ENCODE measurements at places on chromosomes 11 and 22. TPM values are rescaled to one million over a fixed set of nuclear protein-coding genes. Genes with fewer than 3 reads are reported as not detected.

The ACTN3 gene
- total RNA-seq: 0.24 TPM

The PARVB gene
- 44.7 TPM for total RNA-seq

The PATE4 gene
- total RNA-seq: not detected

The INPP5J gene
- 4.6 TPM for total RNA-seq

The OR8I2 gene
- total RNA-seq: not detected

The SUSD2 gene
- total RNA-seq: 200 TPM

The SYT9 gene
- 0.18 TPM for total RNA-seq

The OR51B5 gene
- total RNA-seq: not detected

The ANO1 gene
- total RNA-seq: 9.0 TPM

The HORMAD2 gene
- not detected for total RNA-seq

DNA sequence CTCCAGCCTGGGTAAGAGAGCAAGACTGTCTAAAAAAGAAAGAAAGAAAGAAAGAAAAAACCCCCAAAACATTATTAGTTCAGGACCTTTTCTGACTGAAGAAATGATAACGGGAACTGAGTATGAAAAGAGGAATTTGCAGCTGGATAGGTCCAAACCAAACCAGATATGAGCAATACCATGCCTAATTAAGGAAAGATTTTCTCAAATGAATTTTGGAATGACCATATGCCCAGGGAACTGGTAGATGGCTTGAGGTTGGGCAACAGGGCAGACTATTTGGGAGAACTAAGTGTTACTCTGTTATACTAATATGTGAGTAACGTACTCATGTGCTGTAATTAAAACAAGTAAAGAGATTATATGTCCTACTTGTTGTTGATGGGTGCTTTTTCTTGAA is 186.1 kb downstream of the TMEM135 start:
- DNase-seq: no peak

DNA sequence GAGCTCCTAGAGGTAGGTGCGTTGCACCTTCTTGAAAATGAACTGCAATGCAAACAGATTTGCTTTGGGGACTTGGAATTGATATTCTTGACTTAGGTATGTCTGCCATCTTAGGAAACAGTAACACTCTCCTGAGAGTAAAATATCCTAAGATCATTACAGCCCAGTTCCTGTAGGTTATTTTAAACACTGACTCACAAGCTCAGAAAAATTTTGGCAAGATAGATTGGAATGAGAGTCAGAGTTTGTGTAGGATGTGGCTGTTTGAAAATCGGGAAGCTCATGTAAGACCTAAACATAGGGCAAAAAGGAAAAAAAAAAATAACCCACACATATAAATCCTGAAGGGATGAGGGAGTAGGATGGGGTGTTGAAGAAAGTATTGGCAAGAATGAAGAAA is 377.0 kb upstream of the LRRC4C start:
- DNase-seq: no peak

- no peak for DNase-seq
Measured at GRCh38 chr11:80846442-80846841, 1405.6 kb upstream of the TENM4 start.

DNA sequence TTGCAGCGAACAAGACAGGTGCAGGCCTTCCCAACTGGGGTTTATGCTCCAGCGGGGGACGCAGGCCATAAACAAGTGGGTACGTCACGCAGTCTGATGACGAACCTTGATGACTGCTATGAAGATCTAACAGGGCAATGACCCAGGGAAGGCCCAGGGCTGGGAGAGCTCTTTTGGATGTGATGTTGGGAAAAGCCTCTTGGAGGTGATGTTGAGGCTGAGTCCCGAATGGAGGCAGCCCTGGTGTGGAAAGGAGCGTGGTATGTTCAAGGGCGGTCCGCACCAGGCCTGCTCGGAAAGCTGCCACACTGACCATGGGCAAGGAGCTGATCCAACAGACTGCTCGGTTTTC is 5.8 kb downstream of the FADS2 start:
- no peak for DNase-seq

DNA sequence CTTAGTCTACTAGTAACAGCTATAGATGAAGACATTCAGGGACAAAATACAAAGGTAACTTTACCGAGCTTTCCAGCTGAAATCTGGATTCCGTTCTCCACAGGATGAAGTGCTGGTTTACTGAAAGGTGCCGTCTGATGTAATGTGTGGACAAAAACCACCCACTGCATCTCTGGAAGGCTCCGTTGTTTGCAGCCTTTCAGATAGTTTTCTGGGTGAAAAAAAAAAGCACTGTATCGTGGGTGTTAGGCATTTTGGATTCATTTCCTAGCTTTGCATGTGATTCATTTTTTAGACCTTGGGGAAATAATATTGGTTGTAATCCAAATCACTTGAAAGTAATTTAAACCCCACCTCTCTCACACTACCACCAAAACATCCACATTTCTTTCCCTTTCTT is 10.4 kb downstream of the JAM3 start:
- DNase-seq: no peak

DNA sequence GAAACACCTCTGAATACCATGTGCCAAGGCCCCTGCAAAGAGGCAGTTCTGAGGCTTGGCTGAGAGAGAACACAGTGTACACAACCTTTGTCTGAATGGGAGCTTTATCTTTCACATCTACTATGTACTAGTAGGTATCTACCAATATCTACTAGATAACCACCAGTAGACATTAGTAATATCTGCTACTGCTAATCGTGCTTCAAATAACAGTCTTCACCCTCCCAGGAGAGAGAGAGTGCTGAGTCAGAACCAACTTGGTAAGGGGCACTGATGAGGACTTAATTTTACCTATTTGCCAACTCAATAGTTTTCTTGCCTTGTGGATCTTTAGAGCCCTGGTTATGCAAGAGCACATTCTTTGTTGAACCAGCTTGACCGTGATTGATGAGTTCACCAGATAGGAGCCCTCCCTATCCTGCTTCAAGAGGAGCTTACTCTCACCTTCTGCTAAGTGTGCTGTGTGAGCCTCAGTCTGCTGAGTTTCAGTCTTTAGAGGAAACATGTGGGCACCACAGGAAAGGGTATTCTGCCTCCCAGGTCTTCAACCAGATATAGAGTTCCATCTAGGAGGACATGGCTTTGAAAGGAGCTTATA is 967.5 kb downstream of the NTM start:
- no peak for DNase-seq

DNA sequence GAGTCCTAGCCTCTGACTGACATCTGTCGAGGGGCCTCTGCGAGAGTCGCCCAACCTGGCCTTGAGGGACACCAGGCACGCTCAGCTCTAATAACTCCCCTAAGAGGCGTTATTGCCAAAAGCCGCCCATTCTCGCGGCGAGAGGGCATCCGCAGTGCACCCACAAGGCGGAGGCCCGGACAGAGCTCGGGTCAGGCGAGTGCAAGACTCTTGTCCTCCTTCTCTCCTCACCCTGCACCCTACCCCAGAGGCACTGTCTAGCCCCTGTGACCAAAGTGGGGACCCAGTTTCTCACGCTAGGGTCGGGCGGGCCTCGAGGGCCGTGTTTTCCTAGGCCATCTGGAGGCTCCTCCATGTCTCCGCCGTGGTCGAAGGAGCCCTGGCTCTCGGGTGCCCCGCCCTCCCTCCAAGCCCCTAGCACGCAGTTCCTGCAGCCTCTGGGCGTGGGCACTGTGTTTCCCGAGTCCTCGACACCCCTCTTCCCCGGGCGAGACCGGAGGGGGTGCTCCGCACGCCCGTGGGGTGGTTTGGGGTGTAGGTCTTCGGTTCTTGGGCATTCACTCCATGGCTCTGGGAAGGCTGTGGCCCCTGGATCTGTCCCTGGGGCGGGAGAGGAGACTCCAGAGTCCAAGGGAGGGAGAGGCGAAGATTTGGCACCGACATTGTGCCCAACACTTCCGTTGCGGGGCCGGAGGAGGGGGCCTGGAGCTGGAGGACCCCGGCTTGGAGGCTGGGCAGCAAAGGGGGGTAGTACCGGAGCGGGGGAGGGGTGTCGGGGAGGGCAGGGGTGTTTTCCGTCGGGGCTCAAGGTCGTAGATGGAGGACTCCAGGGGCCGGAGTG is 1.0 kb downstream of the CHRM4 start:
- no peak for DNase-seq

DNA sequence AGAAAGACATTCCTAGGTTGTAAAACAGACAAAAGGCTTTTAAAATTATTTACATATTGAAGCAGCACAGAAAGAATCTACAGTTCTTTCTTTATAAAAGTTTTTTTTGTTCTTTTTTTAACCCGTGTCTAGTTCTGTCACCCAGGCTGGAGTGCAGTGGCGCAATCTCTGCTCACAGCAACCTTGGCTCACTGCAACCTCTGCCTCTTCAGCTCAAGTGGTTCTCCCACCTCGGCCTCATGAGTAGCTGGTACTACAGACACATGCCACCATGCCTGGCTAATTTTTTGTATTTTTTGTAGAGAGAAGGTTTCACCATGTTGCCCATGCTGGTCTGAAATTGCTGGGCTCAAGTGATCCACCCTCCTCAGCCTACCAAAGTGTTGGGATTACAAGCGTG is 3.8 kb upstream of the INCENP start:
- peak; percentile 78 for DNase-seq

- peak; percentile 54 for DNase-seq
Measured at GRCh38 chr11:68271023-68271780, 571 bp downstream of the C11orf24 start.

GRCh38 chr11:39374963-39375698 is 2084.3 kb downstream of the LRRC4C start:
- no peak for DNase-seq

DNA sequence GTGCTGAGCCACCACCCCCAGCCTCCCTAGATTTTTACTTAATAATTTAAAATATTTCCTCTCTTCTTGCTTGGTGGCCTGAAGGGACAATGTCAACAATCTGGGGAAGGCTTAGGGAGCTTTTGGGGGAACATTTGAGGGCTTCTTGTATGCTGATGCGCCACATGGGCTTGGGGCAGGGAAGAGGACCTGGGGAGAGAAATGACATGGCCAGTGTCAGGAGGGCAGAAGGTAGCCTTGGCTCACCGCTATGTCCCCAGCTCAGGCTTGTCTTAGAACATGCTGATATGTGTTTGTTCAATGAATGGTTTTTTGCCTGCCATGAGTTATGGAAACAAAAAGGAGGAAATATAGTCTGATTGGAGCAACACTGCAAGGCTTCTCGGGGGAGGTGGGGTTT is 51.6 kb downstream of the ST14 start:
- no peak for DNase-seq

- no peak for DNase-seq
Measured at GRCh38 chr11:68081691-68082090, 39.5 kb downstream of the CHKA start.

DNA sequence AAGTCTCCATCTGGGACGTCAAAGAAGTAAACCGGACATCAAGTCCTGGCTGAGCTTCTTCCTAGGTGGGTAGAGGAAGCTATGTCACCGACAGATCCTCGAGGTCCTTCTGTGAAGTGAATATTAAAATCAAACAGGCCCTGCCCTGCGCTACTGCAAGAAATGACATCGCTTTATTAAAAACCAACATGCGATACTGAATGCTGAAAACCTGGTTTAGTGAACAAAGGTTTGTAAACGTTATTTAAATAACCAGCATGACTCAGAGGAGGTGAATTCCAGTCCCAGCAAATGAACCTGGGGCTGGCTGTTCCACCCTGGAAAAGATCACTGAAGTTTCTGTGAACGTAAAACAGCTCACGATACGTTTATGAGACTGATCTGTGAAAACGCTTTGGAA is 645 bp downstream of the RTCB start:
- DNase-seq: no peak

- no peak for DNase-seq
Measured at GRCh38 chr11:111801135-111801534, 34.9 kb upstream of the PPP2R1B start.

GRCh38 chr22:39498368-39498767 is 3.7 kb upstream of the MIEF1 start:
- peak; percentile 10 for DNase-seq

GRCh38 chr22:38240734-38241252 is 32.0 kb downstream of the TMEM184B start:
- DNase-seq: no peak

- no peak for DNase-seq
Measured at GRCh38 chr22:40624770-40625169, 11.7 kb downstream of the MRTFA start.

DNA sequence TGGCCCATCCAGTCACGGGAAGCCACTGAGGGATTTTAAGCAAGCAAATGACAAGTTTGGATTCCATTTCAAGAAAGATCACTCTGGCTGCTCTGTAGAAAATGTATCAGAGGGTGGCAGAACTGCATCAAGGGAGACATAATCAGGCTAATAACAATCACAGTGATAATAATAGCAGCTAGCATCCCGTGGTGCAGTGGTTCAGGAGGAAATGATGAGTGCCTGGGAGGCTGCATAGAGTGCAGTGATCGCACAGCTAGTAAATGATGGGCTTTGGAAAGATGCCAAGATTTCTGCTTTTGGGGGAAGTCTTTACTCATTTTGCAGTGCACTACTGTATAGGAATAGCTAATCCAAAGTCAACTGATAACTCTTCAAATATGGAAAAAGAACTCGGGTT is 35.8 kb downstream of the TNRC6B start:
- DNase-seq: no peak

DNA sequence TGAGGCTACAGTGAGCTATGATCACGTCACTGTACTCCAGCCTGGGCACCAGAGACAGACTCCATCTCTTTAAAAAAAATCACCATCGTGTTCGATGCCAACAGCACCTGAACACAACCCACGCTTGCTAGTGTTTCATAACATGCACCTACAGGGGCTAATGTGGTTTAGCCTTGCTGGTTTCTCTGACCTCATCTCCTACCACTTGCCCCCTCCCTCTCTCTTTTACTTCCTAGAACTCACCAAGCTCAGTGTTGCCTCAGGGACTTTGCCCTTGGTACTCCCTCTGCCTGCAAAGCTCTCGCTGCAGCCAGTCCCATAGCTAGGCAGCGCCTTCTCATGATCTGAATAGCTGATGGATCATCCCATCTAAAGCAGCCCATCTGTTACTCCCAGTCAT is 99.8 kb downstream of the FBXO7 start:
- DNase-seq: no peak

- no peak for DNase-seq
Measured at GRCh38 chr22:16387088-16387487, 205.5 kb downstream of the CCT8L2 start.

DNA sequence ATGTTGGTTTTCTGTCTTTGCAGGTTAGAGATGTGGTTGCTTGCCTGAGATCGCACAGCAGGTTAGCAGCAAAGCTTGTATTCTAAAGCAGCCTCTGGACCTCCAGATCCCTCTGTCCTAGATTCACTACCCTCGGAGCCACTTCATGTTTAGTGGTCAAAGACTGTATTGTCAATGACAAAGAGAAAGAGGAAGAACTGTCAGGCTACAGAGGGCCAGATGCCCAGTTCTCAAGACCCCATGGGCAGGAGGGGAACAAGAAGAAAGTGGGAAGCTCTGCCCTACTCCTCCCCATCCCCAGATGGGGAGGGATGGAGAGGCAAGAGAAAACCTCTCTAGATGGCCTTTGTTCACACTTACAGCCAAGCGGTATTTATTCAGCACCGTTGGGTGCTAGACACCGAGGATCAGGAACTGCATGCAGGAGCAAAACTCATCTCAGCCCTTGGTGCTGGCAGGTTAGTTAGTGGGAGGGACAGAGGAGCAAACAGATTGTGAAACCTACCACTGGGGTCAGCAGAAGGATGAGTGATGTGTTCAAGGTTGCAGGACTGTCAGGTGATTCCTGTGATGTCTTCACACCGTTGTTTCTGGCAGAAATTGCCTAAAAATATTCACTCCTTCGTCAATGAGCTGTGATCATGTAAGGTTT is 38.3 kb upstream of the PTPRJ start:
- DNase-seq: no peak
